ENCODE measurements at places on chromosomes 16 and 17.

DNA sequence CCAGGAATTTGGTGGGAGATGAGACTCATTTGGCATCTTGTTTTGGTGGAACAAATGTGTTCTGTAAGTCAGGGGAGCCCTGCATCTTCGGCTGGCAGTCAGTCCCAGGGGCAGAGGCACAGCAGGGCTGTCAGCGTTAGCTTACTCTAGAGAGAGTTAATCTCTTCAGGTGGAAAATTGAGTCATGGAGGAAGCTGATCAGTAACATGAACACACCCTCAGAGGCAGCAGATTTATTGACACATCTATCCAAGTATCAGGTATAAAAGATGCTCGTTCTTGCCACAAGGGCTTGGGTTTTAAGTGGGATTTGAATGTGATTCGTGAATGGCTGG lies 55.2 kb downstream of the EPN2 start:
- DNase-seq: no peak

DNA sequence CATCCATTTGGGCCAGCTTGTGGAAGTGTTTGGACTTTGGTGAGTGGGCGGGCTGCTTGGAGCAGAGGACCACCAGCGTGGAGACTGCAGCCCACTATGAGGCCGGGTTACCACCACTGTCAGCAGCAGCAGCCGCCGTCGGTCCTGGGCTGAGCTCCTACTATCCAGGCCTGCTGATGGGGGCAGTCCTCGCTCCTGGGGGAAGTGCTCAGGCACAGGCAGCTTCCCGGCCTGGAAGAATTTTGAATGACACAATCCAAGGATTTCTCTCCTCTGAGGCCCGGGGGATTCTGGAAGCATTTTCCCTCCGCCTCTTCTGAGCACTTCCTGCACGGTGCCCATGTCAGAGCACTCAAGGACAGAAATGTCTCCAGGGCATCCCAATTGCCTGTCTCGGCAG lies 5.3 kb upstream of the NOD2 start:
- no peak for DNase-seq

- DNase-seq: no peak
These were observed 13.6 kb upstream of the DOC2B start for GRCh38 chr17:194828-195602.

- no peak for DNase-seq
These were observed 107.8 kb downstream of the XYLT1 start for GRCh38 chr16:17362946-17363345.

- DNase-seq: no peak
These were observed 83.6 kb downstream of the SDK2 start for GRCh38 chr17:73560661-73561060.

DNA sequence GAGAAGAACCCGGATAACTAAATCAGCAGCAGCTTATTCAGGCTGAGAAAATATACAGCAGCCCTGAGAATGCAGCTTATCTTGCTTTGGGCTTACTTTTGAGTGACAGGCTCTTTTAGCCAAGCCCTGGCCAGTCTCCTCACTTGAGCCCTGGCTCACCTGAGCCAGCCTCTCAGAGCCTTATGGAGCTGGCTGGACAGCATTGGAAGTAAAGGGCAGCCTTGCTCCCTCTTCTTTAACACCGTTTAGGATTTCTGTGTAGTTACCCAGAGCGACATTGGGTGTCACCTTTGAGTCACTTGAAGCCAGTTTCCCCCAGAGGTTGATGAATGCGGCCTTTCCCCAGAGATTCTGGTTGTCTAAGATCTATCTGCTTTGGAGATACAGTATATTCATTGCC lies 7.7 kb upstream of the NPIPB2 start:
- no peak for DNase-seq

GRCh38 chr16:11251525-11252481 lies 4.2 kb downstream of the SOCS1 start:
- no peak for DNase-seq

- DNase-seq: no peak
These were observed 22.1 kb downstream of the CYB561 start for GRCh38 chr17:63423963-63424362.

DNA sequence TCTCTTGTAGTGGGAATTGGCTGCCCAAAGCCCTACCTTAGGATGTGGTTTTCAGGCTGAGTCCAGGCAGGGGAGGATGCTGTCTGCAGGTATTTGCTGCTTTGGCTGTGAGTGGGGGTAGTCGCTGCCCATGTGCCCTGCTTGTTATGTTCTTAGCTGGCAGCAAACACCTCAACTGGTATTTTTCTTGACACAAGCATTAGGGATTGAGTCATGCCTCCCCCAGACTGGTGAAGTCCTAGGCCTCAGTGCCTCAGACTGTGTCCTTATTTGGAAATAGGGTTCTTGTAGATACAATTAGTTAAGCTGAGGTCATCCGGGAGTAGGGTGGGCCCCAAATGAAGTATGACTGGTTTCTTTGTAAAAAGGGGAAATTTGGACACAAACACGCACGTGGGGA lies 808.3 kb upstream of the EEF2KMT start:
- DNase-seq: no peak

DNA sequence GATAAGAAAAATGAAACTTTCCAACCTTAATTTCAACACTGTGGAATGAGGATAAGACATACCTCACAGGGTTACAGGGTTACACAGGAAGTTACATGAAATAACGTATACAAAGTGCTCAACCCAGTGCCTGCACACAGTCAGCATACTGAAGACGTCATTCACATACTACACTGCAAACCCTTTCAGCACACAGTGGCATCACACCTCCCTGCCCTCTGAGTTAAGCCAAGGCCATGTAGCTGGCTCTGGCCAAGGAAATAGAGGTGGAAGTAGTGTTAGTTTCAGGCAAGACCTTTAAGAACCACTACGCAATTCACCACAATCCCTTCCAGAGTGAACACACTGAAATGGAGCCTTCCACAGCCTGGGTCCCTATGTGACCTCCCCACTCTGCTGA lies 46.6 kb upstream of the GSG1L start:
- no peak for DNase-seq

DNA sequence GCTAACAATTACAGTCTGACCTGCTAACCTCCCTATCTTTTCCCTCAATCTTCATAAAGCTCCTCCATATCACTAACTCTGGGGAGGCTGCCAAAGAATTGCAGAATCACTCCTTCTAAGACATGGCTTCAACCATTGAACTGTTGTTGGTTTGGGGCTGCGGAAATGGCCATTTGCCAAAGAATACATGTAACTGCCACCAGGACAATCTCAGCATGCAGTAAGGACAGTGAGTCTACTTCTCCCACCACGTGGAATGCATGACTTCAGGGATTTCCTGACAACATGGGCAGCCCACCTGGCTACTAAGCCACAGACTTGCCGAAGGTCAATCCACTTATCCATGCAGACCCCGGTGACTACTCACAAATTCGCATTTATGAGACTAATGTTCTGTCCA lies 104.3 kb upstream of the NUDT7 start:
- no peak for DNase-seq

GRCh38 chr16:69270395-69270794 lies 40.8 kb upstream of the VPS4A start:
- no peak for DNase-seq

DNA sequence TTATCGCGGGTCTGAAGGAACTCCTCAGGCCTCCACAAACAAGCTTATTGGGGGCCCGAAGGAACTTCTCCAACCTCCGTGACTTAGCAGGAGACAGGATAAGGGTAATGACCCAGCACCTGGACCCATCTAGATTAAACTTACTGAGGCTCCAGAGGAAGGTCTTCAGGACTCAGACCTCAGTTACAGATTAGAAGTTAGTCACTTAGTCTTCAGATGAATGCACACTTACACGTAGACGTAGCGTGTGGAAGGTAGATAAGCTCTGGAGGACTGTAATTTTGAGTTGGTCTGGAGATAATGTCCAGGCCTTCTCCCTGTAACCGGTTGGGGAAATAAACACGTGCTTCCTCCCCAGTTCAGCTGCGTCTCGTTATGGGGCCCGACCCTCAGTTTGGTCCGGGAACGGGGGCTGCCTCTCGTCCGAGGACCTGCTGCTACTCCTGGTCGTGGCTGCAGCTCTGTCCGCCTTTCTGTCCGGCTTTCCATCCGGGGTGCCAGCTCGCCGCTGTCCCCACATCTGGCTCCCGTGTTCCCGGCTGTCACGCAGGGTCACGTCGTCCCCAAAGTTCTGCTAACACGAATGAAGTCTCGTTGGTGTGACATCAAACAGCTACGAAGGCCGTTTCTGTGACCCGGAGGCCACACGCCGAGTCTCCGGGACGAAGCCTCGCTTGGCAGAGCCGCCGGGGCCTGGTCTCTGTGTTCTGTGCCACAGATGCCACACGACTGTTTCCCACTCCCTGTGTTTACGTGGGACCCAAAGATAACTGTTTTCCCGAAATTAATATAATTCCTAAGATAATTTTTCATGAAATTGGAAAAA lies 11.8 kb upstream of the SECTM1 start:
- no peak for DNase-seq

GRCh38 chr17:43970366-43970765 lies 16.6 kb upstream of the PYY start:
- DNase-seq: no peak

DNA sequence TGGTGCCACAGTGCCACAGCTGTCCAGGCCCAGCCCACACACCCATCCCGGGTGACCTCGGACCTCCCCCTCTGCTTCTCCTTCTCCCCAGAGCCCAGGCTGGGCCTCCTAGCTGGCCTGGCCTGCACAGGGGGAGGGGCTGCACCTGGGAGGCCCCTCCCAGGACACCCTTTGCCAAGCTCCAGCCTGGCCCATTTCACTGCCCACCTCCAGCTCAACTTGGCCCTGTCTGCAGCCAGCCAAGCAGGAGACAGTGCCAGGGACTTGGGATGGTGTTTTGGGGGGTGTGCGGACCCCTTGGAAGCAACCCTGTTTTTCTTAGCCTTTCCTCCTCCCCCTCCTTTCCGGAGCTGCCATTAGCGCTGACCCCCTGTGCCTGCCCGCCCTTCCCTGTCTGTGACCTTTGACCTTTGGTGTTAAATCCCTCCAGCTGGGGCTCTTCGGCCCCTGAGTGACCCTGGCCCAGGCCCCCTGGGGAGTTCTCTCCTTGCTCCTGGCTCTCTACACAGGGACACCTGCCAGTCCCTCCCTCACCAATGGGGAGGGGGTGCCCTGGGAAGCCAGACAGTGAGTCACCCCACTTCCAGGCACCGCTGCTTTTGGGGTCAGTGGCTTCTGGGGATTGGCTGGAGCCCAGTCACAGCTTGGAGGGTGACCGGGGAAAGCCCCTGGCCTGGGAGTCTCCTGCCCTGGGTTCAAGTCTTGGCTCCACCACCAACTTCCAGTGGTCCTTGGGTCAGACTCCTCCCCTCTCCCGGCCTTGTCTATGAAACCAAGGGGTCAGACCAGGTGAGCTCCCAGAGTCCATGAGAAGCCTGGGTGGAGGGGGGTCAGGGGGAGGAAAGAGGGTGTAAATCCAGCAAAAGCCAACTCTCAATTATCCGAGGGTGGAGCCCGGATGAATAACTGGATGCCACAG lies 1.9 kb downstream of the GLIS2 start:
- no peak for DNase-seq
